ENCODE measurements at places on chromosomes 1 and 21.

DNA sequence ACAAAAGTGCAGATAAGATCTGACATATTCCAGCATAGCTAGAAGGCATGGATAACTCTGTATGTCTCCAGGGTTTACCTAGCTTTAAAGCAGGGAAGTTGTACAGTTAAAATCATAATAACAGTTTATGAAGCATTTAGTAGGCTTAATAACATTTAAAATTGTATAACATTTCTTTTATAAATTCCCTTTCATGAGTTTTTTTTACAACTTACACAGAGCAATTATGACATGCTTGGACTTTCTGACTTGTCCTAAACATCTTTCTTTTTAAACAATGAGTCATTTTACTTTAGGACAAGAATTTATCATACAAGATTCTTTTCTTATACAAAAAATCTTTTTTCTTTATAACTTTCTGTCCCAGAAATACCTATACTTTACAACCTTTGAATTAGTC, 408.5 kb upstream of the NEGR1 start:
- no peak for DNase-seq

GRCh38 chr1:111618081-111618480, 1.5 kb upstream of the RAP1A start:
- no peak for DNase-seq

- DNase-seq = peak; percentile 71
Observed at GRCh38 chr1:157193702-157194391, 55.7 kb upstream of the ETV3 start.

DNA sequence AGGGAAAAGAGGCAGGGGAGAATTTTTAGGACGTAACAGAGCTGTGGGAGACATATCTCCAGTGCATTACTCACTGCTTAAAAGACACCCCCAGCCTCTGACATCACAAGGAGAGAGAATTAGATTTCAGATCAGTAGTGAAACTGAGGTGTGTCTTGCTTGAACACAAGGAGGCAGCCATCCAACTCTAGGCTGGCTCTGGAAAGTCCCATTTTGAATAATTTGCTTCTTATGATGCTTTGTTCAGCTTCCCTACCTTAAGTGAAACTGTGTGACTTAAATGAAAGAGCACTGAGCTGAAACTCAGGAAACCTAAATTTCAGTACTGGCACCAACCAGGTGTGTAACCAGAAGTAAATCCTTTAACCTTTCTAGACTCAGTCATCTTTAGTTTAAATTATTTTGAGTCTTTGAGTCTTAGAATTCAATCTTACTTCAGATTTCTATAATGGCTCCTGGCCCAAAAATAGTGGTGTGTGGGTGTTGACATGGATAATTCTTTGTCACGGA, 251.6 kb upstream of the SGIP1 start:
- DNase-seq = no peak

GRCh38 chr1:67459068-67459467, 28.9 kb upstream of the SERBP1 start:
- DNase-seq = no peak

DNA sequence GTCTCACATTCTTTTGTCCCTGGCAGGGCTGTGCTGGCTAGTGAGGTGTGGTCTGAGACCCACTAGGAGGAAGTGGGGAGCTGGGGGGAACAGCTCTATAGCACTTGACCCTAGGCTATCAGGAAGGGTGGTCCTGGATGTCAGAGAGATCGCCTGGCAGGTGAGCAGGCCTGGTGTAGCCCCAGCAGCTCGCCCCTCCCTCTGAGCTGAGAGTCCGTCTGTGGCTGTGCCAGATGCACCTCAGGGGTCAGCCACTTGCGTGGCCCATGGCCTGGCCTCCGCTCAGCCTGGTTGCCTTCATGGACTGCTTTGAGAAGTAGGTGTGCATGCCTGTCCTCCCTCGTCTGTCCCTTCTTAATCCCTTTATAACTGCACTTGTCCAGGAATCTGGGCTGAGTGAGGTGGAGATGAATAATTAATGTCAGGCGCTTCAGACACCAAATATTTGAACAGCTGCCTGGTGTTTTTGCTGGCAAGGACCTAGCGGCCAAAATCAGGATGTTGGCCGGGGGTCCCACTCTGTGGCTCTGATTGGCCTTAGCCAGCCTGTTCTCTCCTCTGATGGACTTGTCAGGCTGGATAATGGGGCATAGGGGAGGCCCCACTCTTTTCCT, 30.5 kb downstream of the TMEM53 start:
- no peak for DNase-seq

GRCh38 chr1:56915960-56916359, 49.9 kb downstream of the C8B start:
- no peak for DNase-seq

GRCh38 chr1:182446033-182446669, 3.8 kb upstream of the RGSL1 start:
- DNase-seq = no peak

DNA sequence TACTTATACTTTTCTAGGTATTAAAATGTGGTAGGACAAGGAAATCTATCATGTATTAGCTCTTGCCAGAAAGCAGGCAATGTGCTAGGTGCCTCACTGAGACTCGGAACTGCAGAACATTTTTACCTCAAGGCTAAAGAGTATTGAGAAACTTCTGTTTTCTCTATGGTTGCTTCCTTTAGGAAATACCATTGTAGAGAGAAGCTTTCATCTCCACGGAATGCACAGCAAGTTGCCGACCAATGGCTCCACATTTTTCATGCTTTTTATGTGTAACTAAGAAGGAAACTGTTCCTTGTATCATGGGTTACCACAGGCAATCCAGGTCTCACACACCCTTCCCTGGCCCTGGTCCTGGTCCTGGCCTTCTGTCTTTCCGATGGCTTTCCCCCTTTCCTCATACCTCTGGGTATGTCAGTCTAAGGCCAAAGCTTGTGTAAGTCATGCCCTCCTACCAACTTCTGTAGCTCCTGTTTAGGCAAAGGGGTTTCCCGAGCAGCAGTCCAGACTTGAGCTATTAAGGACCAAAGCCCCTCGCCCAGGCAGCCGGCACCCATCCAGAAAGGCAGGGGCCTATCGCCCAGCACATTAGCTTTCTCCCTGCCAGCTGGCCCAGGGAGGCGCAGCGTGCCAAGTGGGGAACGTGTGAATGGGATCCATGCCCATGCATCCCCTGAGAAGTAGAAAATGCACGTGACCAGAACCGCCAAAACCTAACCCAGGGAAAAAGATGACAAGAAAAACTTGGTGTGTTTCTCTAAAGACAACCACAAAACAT, 225.0 kb downstream of the PBX1 start:
- no peak for DNase-seq

GRCh38 chr1:2985067-2985561, 36.2 kb upstream of the ACTRT2 start:
- no peak for DNase-seq

DNA sequence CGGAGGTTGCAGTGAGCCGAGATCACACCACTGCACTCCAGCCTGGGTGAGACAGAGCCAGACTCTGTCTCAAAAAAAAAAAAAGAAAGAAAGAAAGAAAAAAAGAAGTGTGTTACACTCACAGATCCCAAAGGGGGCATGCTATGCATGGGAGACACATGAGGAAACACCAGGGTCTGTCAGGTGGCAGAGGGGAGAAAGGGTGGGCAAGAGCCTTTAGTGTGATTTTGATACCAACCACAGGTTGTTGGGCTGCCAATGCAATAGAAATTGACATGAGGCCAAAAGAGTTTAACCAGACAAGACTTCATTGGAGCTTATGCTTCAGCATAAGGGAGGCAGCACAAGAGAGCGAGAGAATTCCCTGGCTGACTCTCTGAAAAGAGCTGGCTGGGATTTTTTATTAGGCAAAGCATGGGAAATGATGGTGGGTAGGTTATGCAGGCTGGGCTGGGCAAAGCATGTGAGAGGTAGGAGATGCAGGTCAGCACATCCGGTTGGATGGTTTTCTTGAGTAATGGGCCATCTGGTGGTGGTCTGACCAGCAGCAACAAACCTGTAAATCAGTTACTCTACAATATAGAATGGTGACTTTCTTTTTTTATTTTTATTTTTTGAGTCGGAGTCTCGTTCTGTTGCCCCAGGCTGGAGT, 11.7 kb upstream of the EXTL1 start:
- no peak for DNase-seq

DNA sequence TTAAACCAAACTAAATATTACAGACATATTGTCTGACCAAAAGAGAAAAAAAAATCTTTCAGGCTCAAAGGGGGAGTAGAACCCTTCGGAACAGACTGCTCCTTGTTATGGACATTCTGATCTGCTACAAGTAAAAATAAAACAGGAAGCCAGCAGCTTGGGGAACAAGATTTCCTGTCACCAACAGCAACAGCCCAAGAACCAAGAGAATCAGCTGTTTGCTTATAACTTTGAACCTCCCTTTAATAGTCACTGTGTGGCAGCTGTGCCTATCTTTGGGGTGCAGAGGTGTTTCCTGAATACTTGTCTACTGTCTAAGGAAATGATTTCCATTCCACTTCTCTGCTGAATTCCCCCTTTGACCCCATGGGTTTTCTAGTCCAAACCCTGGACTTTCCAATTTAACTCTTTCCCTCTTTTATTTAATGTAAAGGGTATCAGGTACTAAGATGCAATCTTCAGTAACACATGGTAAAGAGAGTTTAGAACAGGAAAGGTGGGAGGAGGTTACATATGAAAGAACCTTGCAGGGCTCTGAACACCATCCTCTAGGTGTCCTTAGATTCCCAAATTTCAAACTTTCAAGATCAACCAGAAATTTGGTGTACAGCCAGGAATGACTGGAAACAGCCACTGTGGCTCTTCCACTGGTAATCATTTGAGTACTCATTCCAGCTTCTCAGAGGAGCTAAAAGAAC, 38.6 kb downstream of the GPR3 start:
- no peak for DNase-seq

- no peak for DNase-seq
Observed at GRCh38 chr1:159014003-159014571, 4.4 kb downstream of the IFI16 start.

GRCh38 chr21:38384675-38385426, 113.4 kb downstream of the ERG start:
- no peak for DNase-seq

DNA sequence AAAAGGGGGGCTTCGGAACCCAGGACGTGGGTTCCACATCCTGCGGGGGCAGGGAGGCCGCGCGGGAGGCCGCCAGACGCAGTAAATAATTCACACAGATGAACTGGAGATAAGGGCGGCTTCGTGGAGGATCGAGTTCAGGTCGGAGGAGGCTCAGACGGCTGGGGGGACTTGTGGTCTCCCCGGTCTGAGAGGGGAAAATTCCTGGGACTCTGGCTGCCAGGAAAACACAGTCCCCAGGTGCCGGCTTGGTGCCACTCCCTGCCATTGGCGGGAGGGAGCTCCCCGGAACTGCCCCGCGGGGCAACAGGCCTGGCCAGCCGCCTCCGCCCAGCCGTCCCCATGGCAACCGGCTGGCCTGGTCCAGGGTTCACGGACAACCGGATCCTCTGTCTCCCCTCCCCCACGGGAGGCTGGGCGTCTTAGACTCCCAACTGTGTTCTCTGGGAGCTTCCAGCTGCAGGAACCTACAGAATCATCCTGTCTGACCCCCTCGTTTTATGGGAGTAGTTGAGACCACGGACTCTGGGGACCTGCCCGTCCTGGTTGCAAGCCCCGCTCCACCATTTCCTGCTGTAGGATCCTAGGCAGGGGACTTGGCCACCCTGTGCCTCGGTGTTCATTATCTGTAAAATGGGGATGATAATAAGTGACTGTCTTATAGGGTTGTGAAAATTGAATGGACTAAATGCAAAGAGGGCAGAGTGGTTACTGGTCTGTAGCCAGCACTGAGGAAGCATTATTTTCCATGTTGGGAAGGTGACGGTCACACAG, 9.6 kb downstream of the CAMK2N1 start:
- no peak for DNase-seq

GRCh38 chr1:8439015-8439702, 121.2 kb downstream of the SLC45A1 start:
- DNase-seq = peak; percentile 33

DNA sequence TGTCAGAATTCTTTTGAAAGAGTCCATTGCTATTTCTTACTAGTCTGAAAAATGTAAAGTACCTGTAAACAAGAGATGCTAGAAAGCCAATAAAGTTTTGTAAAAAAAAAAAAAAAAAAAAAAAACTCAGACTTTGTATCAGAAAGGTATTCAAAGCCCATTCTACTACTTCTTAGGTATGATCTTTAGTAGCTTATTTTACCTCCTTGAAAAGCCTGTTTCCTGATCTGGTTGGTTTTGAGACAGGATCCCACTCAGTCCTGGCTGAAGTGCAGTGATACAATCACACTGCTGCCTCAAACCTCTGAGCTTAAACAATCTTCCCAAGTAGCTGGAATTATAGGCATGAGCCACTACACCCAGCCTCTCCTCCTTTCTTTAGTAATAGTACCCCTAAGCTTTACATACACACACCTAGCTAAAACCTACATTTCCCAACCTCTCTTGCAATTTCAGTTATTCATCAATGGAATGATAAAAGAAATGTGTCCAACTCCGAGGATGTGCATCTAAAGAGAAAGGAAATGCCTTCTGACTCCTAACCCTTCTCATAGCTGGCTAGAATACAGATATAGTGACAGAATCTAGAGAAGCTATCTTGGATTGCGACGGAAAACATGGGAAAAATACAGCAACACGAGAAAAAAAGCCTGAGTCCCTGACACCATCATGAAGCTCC, 30.6 kb downstream of the EPS15 start:
- no peak for DNase-seq

GRCh38 chr1:182198006-182198605, 136.6 kb upstream of the ZNF648 start:
- no peak for DNase-seq

DNA sequence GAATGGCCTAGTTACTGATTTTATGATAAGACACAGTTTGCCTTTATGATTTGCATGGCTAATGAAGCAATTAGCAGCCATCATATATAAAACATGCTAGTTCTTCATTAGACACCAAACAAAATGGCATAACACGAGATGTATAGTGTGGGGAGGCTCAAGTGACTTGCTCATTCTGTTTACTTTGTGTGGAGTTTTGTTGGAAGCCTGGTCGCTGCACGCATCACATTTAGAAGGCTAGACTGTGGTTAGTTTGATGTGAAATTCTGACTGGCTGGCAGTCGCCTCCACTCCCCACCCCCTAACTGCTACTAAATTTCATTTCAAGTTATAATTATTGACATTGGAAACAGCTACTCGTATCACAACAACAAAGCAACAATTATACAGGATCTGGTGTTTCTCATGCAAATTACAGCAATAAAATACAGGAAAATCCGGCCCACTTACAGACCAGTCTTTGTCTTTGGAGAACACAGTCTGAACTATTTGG, 356.1 kb downstream of the LMO4 start:
- no peak for DNase-seq

DNA sequence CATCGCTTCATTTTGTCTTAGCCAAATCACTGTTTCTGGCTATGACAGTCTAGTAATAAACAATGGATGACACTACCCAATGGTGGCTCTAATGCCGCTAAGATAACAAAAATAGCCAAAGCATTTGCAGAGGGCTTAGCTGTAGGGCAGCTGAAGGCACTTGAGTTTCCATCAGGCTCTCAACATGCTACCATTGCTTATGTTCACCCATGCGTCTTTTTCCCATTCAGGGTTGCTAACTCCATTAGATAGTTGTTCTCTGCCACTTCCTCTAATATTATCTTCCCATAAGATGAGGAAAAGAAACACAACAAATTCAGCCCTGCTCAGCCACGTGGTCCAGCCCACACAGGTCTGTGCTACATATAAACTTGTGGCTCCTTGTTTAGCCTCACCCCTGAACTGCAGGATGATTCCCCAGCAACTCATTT, 159.6 kb downstream of the TOMM20 start:
- no peak for DNase-seq
